ENCODE measurements at places on chromosomes 7 and 10.

GRCh38 chr10:7659560-7659959 is 7.2 kb downstream of the ITIH5 start:
- DNase-seq = no peak

- DNase-seq = no peak
These were observed 106.5 kb upstream of the ANK3 start for GRCh38 chr10:60496181-60496580.

GRCh38 chr10:70568781-70569495 is 33.6 kb downstream of the PRF1 start:
- no peak for DNase-seq

DNA sequence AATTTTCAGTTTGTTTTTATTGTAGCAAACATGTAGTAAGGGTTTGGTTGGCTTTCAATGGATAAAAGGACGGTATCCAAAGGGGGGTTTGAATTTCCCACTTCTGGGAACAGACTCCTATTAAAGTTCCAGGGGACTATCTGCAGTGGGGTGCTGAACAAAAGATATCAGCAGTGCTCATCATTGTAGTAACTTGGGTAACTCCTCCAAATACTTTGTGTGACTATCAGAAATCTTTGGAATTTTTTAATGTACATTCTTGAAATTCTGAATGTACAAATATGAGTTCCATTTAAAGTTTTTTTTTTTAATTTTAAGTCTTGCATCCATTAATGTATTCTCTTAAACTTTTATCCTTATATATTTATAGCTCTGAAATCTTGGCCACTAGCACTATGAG is 42.1 kb downstream of the CYP51A1 start:
- no peak for DNase-seq

DNA sequence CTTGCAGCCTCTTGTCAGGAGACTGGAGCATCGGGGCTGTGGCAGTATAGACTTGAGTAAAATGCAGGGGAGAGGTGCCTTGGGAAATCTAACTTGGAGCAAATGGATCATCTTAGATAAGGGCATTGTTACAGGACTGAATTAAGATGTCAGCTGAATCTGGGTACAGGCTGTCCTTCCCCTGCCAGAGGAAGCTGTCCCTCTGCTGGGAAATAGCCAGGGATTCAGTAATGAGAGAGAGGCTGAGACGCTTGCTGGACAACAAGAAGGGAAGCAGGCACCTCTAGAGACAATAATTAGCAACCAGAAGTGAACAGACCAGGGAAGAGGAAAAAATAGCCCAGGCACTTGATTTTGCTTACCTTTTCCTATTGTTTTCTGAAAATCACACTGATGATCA is 20.7 kb upstream of the RAPGEF5 start:
- DNase-seq = no peak

DNA sequence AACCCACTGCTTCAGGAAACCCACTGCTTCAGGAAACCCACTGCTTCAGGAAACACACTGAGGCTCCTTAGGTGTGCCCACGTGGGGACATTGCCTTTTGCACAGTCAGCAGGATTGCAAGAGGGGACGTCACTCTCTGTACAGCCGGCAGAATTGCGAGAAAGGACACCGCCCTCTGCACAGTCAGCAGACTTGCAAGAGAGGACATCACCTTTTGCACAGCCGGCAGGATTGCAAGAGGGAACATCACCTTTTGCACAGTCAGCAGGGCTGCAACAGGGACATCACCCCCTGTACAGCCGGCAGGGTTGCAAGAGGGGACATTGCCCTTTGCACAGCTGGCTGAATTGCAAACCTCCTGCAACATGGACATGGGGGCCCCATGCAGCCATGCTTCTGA is 407.6 kb downstream of the GLRX3 start:
- no peak for DNase-seq

GRCh38 chr7:15720849-15721471 is 34.5 kb upstream of the MEOX2 start:
- DNase-seq = peak; percentile 7

GRCh38 chr7:24576171-24577025 is 3.1 kb downstream of the PALS2 start:
- DNase-seq = peak; percentile 57

- no peak for DNase-seq
These were observed 4.6 kb upstream of the USP6NL start for GRCh38 chr10:11616021-11616420.

DNA sequence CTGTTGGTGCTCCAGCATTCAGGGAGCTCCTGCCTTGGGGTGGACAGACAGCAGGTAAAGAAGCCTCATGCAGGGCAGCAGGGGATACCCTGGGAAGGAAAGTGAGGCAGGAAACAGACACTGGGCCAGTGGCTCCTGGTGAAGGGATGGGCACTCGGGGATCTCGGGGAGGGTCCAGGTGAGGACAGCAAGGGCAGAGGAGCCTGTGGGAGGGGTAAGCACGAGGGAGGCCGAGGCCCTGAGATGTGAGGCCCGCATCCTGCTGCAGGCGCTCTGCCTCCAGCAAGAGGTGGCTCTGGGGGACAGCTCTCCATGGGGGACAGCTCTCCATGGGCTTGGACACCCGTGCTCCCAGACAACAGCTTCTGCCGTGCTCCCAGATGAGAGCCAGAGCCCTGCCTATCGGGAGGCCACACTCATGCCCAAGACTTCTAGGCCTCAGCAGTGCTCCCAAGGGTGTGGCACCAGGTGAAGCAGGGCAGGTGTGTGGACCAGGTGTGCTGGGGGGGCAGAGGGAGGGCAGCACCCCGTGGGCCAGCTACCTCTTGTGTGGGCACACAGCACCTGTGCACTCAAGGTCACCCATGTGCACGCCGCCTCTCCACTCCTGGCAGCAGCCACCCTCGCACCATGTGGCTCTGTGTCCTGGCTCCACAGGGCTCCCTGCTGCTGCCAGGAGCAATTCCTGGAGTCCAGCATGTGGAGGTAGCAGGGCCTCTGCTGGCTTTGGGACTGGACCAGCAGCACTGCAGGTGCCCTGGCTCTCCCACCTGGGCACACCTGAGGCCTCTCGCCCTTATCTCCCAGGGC is 93.6 kb upstream of the INSIG1 start:
- DNase-seq = no peak

GRCh38 chr7:150956395-150957132 is 21.6 kb downstream of the KCNH2 start:
- no peak for DNase-seq

DNA sequence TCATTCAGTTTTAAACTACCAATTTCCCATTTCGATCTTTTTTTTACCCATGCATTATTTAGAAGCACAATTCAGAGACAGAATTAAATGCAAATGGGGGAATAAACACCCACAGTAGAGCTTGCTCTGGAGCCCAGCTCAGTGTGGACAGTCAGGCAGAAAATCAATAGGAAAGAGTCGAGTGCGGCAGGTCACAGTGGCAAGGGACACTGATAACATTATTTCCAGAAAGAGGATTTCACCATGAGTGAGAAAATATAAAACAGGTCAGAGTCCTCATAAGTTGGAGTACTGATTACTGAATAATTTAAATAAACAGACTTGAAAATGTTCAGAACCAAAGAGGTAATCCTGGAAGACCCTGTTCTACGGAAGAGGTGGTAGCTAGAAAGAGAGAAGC is 532.5 kb downstream of the CCSER2 start:
- no peak for DNase-seq

GRCh38 chr10:52208365-52208764 is 105.7 kb upstream of the DKK1 start:
- DNase-seq = no peak

DNA sequence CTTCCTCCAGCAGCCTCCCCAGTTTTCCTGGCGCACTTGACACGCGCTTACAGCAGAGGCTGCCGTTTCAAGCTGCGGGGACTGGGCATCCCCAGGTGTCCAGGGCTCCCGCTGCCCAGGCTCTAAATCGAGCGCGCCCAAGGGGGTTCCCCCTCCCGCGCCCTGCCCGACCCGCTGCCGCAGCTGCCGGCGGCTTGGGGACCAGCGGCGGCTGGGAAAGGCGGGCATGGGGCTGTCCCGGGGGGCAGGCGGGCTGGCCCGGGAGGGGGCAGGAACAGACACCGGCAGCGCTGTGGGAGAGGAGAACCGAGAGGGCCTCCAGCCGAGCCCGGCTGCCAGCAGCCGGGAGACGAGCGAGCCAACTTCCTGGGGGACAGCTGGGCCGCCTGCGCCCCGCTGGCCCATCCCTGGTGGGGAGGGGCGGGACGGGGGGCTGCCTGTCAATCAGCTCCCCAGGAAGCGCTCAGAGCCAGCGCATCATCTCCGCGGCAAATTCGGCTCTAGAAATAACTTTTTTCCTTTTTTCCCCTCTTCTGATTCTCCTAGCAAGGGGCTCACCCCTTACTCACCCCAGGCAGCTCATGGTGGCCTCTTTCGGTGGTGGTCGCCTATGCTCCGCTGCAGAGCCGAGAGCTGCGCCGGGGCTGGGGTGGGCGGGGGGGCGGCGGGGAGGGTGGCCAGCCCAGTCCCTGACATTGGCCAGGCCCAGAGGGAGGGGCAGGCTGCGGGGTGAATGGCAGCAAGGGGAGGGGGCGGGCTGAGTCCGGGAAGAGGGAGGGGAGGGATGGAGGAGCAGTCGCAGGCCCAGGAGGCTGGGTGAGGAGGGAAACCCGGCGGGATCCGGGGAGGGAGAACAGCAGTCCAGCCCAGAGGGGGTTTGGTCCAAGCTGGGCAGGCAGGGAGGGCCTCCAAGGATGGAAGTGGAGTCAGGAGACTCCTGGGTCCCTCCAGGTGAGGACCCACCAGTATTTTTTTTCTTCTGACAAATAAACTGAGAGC is 14.7 kb downstream of the GRID2IP start:
- DNase-seq = no peak

GRCh38 chr10:71756311-71757191 is 16.8 kb downstream of the VSIR start:
- no peak for DNase-seq

- no peak for DNase-seq
These were observed 130.9 kb downstream of the KCNMA1 start for GRCh38 chr10:77506517-77507200.

DNA sequence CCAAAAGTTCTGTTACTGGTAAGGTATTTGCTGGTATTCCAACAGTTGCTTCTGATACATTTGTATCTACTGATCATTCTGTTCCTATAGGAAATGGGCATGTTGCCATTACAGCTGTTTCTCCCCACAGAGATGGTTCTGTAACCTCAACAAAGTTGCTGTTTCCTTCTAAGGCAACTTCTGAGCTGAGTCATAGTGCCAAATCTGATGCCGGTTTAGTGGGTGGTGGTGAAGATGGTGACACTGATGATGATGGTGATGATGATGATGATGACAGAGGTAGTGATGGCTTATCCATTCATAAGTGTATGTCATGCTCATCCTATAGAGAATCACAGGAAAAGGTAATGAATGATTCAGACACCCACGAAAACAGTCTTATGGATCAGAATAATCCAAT is 131.0 kb downstream of the AASS start:
- DNase-seq = no peak
